Endothelial cell of umbilical vein (primary cell): ENCODE measurements at places on chromosomes 6 and 20.

- no peak for DNase-seq
These were observed 31.8 kb downstream of the SNX14 start for GRCh38 chr6:85561750-85562357.

- DNase-seq = no peak
These were observed 22.0 kb downstream of the DNPH1 start for GRCh38 chr6:43207286-43207685.

DNA sequence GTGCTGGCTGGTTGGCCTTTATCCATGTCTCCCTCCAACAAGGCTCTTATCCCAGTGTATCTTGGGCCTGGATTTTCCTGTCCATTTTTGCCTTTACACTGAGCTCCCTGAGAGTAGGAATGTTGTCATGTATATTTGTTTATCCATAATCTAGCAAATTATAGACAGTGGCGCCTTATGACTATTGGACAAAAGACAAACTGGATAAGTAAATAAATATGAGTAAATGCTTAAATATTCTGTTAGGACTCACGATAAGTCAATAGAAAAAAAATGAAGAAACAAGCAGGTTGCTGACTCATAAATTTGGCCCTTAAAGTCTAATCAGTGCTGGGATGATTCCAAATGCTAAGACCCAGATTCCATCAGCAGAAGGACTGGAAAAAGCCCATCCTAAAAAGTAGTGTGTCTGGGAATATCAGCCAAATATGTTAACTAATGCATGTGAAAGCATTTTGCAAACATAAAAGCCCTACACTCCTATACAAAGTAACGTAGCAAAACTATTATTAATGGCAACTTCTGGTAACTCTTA, 55.0 kb upstream of the PCSK2 start:
- no peak for DNase-seq

GRCh38 chr6:111784433-111784832, 88.8 kb downstream of the FYN start:
- peak; percentile 88 for DNase-seq

- DNase-seq = no peak
These were observed 99.7 kb downstream of the PXDC1 start for GRCh38 chr6:3651698-3652229.

DNA sequence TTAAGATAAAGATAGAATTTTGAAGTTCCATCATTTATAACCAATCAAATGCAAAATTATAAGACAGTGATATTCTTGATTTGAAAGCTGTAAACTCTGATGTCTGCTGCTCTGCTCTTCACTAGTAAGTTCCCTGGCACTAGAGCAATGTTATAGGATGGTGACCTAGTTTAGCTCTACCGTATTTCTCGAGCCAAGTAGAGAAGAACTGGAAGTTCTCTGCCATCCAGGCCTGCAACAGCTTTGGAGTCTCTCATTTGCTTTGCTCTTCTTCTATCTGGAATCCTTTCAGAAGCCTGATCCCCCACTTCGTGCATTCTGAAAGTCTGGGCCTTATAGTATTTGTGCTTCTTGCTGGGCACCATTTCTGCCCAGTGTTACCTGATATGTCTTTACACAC, 100.3 kb downstream of the PLCB1 start:
- DNase-seq = no peak

DNA sequence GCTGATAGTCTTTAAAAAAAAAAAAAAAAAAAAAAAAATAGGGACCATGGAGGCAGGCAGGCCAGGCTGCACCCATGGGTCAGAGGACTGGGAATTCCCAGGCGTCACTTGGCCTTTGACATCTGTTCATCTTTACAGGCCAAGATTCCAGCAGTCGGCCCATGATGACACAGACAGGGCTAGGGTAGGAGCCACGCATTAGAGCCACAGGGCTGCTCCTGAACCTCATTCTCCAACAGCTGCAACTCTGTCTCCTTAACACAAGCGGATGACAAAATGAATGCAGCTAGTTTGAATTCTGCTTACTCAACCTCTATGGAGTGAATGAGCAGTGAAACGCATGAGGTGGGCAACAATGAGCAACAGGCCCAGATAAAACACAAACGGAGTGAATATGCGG, 126.4 kb downstream of the LY86 start:
- DNase-seq = no peak

GRCh38 chr6:52233975-52234823, 10.1 kb downstream of the IL17F start:
- DNase-seq = peak; percentile 45
